ENCODE measurements at places on chromosomes 2 and 18.

GRCh38 chr2:43854671-43855070 is 15.9 kb downstream of the ABCG8 start:
- DNase-seq, result no peak

DNA sequence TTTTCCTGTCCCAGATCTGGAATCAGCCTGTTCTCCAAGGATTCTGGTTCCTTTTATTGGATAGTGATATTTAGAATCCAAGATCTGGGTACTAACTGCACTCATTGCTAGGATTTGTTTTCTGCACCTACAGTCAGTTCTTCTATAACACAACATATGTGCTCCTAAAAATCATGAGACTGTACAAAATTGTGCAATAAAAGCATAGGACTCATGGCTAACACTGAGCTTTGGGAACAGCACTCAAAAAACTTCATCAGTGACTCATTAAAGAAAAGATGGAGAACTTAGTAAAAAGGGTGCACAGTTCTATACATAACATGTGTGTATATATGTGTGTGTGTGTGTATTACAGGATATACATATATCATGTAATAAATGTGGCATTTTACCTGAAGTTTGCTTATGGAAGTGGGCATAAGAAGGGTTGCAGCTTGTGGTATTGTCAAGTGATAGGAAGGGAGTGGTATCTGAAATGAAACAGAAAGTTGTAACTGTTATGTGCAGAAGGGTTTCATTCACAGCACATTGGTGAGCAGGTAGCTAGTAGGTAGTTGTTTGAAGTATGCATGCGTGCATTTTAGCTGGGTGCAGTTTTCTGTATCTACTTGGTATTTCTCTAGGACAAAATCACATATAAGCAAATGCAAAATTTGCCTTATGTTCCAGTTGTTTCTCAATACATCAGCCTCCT is 5.9 kb upstream of the SCYGR2 start:
- DNase-seq, result no peak

DNA sequence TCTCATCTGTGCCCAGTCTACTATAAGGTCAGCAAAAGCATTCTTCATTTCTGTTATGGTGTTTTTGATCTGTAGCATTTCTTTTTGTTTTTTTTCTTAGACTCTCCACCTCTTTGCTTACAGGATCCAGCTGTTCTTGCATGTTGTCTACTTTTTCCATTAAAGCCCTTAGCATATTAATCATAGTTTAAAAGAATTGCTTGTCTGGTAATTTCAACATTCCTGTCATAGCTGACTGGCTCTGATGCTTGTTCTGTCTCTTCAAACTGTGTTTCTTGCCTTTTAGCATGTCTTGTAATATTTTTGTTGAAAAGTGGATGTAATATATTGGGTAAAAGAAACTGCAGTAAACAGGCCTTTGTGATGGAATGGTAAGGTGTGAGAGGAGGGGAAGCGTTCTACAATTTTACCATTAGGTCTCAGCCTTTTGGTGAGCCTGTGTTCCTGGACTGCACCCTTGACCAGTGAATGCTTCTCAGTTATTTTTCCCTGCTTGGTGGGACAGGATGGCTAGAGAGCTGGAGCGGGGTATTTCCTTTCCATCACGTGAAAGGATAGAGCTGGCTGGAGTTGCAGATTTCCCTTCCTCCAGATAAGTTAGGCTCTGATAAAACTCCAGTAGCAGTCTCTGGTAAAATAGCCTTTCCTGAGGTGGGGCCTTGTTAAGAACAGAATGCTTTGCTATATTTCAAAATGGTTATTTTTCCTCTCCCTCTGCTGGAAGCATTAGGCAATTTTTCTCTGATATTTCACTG is 65.4 kb downstream of the PLA2R1 start:
- DNase-seq, result no peak

DNA sequence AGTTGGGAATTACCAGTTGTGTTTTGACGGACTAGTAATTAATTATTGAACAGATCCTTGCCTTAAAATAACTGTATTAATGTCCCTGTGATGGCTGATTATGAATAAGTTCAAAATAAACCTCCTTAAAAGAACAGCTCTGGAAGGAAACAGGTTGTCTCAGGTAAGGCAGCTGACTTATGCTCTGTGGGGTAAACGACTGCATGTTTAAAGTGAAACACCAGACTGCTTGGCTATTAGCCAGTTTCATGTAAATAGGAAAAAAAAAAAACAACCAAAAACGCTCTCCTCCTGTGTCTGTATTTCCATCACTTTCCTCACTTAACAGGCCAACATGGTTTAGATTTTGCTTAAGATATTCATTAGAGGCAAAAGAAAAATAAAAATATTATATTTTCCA is 243.6 kb downstream of the TMEM182 start:
- DNase-seq, result no peak

DNA sequence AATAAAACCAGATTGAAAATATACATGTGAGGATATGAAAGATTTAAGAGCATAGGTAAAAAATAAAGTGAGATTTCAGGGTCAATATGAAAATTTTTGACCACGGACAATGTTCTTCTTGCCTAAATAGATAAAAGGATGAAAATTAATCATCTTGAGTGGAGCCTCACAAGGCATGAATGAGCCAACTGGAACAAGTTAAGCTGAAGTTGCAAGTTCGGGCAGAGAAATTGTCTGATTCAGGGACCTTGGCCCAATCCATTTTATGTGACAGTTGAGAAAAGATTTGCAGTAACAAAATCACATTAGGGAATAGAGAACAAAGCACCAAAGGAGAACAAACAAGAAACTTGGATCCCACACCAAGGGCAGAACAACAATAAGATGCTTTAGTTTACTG is 305.3 kb downstream of the TMX3 start:
- DNase-seq, result no peak

DNA sequence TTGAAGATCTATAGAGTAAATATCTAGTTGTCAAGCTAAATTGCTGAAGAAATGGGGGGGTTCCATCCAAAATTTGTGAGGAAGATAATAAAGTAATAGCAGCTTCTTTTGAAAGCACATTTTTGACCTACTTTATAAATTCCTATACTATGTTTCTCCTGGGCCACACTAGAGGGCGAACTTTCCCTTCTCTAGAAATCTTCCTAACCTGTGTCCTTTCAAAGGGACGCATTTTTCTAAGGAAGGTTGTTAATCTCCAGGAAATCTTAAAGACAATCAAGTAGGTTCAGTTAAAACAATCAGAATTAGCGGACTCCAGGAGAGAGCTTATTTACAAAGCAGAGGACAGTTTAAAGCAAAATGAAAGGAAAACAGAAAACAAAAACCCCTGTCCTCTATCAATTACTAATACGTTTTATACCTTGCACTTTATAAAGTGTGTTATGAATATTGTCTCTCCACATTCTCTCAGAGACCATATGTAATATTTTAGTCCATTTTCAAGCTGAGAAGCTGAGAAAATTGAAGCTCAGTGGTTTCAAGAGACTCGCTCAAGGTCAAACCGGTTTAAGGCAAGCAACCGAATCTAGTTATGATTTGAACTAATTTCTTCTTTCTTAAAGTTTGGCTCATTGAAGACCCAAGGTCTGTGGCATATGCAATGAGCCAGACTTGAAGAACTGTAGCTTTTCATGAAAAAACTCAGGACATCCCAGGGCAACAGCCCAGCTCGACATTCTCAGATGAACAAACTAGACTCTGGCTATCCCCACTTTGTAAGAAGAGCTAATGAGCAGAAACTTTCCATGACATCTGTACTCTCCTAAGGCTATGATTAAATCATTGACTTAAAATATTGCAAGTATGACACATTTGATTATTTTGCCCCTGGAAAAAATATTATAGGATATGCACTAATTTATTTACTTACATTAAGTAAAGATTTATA is 273.6 kb downstream of the PAX3 start:
- peak; percentile 51 for DNase-seq

- DNase-seq, result no peak
These were observed 226.3 kb upstream of the SOX11 start for GRCh38 chr2:5465859-5466258.

GRCh38 chr2:16248571-16249105 is 308.3 kb downstream of the MYCN start:
- no peak for DNase-seq

- no peak for DNase-seq
These were observed 407.0 kb downstream of the CPS1 start for GRCh38 chr2:210963386-210963785.

DNA sequence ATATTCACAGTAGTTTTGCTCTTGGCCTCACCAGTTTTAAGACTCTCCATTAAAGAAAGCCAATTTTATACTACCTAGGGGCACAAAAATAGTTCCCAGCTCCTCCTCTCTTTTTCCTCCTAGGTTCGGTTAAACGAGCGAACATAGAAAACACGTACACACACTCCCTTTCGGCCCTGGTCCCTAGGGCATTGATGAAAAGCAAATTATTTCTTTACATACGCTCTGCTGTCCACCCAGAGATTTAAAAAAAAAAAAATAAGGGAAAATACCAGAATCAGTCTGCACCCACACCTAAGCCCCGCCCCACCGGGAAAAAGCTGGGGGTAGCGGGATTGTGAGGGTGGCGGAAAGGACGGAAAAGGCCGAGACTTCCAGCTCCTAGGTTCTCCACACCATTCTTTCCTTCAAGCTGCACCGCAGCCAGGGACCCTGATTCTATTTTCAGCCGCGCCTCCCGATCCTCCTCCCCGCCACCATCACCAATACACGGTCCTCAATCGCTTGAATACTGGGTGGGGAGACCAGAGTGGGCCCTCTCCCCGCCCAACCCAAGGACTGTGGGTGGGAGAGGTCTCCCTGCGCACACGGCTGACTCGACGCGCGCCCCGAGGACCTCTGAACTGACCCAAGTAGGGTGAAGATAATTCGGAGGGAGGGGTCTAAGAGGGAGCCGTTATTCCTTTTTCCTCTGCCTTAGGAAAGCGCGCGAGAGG is 769 bp downstream of the ATF2 start:
- peak; percentile 38 for DNase-seq

GRCh38 chr2:118786746-118787145 is 60.7 kb downstream of the EN1 start:
- no peak for DNase-seq

DNA sequence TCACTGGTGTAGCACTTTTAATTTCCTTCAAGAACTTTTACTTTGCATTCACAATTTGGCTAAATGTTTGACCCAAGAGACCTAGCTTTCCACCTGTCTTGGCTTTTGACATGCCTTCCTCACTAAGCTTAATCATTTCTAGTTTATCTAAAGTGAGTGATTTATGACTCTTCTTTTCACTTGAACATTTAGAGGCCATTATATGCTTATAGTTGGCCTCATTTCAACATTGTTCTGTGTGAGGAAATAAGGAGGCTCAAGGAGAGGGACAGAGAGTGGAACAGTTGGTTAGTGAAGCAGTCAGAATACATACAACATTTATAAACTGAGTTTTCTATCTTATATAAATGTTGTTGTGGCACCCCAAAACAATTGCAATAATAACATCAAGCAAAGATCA is 489.3 kb upstream of the CDH2 start:
- DNase-seq, result no peak

- DNase-seq, result no peak
These were observed 160.8 kb downstream of the PRPF40A start for GRCh38 chr2:152556506-152556905.

- no peak for DNase-seq
These were observed 16.2 kb upstream of the DGKD start for GRCh38 chr2:233338046-233338445.

DNA sequence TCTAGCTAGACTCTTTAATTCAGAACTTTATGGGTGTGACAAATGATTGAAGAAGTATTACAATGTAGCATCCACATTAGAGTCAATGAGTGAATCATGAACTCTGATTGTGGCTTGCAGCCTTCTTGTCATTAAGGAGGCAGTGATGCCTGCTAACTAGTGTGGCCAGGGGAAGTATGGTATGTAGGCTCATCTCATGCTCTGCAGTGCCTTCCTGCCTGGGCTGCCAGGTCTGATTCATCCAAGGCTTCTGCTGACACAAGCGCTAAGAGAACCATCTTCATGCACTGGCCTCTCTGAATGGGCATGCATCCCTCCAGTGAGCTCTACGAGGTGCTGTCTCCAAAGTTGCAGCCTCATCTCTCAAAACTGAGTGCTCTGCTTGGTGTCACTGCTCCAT is 144.3 kb downstream of the MTCL1 start:
- no peak for DNase-seq

DNA sequence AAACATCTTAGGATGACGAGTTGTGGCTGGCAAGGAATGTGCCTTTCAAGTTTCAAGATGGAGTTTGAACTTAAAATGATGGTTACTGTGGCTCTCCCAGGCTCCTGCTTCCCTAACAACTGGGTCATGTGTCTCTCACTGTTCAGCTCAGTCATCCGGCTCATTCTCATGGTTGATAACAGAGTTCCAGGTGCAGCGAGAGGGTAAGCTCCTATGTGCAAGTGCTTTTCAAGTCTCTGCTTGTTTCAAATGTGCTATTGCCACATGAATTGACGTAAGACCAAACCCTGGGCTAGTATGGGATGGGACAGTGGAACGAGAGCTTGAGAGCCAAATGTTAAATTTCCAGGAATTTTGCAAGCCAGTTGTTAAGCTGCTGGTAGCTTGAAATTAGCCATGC is 19.5 kb upstream of the PUM2 start:
- DNase-seq, result no peak

- no peak for DNase-seq
These were observed 6.2 kb downstream of the PAIP2B start for GRCh38 chr2:71220743-71221142.

DNA sequence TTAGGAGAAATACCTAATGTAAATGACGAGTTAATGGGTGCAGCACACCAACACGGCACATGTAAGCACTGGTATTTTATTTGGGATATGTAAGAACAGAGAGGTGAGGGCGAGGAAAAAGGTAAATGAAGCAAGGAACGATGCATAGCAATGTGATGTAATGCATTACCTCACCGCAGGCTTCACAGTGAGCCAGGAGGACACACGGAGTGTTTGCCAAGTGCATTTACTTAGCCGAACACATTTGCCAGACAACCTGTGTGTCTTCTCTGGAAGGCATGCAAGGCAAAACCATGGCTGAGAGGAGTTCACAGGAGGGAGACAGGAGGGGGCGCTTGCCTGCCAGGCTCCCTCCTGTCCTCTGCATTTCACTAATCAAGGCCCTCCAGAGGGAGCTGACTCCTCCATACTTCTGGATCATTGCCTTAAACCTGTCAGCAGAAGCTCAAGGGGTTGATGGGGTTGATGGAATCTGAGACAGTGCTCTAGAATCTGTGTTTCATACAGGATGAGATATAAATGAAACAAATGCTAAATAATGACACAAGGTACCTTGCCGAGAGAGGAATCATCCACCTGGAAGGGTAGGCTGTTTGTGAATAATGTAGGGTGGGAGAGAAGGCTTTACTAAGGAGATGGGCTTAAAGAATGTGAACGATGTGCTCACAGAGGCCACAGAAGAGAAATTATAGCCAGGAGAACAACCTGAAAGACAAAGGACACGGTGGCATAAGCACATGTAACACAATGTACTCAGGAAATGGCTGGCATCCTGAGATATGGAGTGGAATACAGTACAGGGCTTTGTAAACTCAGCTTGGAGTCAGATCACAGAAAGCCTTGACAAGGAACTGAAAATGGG is 9.1 kb upstream of the TPRKB start:
- DNase-seq, result no peak

All from NCI-H1092 treated with DMSO at 0.1 percent for 48 hours (cell line).